ENCODE measurements at places on chromosomes 12 and 14.

- DNase-seq = no peak
Measured at GRCh38 chr12:27998658-27999057, 26.1 kb upstream of the PTHLH start.

- DNase-seq = no peak
Measured at GRCh38 chr12:79424109-79424721, 266.5 kb downstream of the PAWR start.

- no peak for DNase-seq
Measured at GRCh38 chr12:51874000-51874399, 13.9 kb upstream of the ANKRD33 start.

DNA sequence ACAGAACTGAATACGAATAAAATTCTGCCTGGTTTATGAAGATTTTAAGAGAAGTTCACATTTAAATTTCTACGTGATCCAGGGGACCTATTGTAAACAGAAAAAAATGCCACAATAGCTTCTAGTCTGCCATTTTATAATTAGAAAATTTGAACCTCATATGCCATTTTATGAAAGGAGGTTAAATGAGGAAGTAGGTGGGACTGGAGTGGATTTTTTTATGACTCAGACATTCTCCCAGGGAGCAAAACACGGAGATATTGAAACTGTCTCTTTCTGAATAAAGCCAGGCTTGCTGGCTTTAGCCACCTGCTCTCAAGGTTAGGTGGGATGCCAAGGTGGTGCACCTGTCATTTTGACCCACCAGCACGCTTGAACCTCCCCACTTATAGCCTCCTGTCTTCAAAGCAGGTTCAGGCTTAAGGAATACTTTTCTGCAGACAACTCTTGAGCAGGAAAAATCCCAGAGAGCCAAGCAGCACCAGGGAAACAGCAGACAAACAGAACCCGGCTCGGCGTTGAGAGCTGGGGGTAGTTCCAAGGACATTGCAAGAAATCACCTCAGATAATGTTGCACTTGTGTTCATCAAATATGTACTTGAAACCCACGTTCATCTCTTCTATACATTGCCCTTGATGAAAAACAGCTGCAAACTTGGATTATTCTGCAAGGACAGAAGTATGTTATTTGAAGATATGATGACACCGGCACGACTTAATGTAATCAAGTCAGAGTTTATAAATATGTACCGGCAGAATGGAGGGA is 203.7 kb downstream of the PPM1H start:
- no peak for DNase-seq

- no peak for DNase-seq
Measured at GRCh38 chr12:57889500-57889989, 43.0 kb upstream of the CTDSP2 start.

DNA sequence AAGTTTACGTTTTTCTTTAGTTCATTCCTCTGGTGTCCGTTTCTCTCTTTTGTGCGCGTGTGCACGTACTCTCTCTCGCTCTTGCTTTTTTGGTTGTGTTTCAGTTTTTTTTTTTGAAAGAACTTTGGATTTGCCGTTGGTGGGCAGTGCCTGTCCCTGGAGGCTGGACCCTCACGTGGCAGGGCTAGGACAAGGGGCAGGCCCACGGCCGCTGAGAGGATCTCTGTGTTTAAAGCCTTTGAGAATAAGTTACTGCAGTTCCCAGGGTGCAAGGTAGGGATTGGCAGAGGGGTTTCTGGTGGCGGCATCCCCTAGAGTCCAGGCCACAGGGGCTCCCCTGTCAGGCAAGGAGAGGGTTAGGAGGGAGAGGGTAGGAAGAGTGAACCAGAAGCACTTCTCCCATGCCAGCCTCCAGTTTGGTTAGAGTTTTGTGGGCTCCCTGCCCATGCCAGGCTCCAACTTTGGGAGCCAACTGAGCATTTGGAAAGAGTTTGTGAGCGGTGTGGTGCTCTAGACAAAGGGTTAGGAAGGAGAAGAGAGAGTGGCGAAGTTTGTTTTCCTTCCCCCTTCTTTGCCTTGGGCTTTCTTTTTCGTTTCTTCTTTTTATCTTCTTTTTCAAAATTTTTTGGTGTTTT is 30.5 kb downstream of the ZFHX2 start:
- no peak for DNase-seq

- no peak for DNase-seq
Measured at GRCh38 chr12:87216436-87216835, 812.8 kb downstream of the C12orf50 start.

- DNase-seq = no peak
Measured at GRCh38 chr12:113837528-113838296, 128.4 kb downstream of the RBM19 start.

GRCh38 chr12:39043424-39043822 is 138.0 kb upstream of the CPNE8 start:
- no peak for DNase-seq

- DNase-seq = no peak
Measured at GRCh38 chr14:101788016-101788635, 26.6 kb downstream of the PPP2R5C start.

DNA sequence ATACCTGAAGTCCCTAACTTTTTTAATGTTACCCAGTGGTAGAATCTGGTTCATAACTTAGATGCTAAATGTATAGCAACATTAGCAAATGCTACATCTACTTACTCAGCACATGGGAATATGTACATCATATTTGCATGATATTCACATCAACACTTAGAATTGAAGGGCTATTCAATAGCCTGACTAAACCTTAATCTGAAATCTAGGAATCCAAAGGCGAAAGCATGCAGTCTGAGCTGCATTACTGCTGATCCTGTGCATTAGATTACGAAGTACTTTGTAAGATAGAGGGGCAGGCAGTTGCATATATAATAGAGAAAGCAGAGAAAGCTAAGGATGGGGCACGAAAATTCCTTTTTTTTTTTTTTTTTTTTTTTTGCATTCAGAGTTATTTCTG is 40.4 kb downstream of the SLC38A4 start:
- DNase-seq = no peak

DNA sequence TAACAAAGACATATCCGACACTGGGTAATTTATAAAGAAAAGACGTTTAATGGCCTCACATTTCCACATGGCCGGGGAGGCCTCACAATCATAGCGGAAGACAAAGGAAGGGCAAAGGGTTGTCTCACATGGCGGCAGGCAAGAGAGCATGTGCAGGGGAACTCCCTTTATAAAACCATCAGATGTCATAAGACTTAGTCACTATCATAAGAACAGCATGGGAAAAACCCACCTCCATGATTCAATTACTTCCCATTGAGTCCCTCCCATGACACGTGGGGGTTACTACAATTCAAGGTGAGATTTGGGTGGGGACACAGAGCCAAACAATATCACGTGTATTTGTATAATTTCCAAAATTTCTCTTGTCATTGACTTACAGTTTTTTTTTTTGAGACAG is 5.5 kb upstream of the LMNTD1 start:
- DNase-seq = no peak

DNA sequence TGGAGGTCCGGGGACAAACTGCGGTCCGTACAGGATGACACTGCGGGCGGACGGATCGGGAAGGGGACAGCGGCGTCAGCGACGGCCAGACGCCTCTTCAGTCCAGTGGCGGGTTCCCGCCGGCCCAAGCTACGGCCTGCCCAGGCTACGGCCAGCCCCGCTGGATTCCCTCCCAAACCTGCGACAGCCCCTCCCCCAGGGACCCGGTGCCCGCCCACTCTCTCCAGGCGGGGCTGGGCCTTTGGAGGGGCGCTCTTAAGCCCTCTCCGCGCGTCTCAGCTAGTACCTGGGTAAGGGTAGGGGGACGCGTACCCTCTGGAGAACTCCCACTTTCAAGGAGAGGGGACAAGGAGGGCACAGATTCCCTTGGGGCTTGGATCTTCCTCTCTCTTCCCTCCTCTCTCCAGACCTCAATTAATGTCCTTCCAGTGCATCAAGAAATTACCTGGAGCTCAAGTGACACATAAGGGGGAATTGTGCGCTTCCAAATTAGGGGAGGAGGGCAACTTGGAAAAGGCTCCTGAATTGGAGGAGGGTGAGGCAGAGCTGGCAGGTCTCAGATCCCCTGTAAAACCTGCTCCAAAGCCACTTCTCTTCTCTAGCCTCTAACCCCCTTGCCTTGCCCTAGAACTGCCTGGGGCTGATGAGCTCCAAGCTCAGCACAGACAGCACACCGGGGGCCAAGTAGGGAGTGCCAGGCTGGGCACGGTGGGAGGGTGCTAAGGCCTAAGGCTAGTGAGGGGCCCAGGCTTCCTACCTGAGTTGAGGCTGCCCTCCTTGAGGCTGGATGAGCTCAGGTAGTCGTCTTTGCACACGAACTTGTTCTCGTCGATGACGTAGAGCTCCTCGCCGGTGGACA is 3.1 kb downstream of the LHX5 start:
- no peak for DNase-seq

- no peak for DNase-seq
Measured at GRCh38 chr12:9867531-9867930, 1.6 kb downstream of the CLEC2B start.

DNA sequence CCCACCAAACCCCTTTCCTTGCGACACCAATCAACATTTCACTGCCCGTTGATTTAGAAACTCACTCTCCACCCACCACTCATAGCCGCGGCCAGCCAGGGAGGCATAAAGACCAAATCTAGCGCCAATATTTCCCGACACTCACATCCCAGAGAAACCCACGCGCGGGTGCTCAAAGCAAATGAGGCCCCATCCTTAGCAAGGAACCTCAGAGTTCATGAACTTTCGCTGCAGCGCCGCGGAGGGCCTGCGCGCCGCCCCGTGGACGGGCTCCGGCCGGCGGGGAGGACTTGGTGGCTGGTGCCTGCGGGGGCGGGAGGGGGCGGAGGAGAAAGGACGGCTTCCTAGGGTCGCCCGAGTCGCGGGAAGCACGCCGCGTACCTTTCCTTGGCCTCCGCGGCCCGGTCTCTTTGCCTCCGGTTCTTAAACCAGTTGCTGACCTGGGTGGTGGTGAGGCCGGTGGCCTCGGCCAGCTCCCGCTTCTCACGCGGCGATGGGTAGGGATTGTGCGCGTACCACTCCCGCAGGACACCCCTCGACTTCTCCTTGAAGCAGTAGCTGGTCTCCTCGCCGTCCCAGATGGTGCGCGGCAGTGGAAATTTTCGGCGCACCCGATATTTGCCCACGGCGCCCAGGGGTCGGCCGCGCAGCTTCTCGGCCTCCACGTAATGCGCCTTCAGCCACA is 886 bp downstream of the SIX1 start:
- DNase-seq = no peak

GRCh38 chr12:124039276-124039675 is 66.3 kb downstream of the ZNF664 start:
- DNase-seq = no peak

DNA sequence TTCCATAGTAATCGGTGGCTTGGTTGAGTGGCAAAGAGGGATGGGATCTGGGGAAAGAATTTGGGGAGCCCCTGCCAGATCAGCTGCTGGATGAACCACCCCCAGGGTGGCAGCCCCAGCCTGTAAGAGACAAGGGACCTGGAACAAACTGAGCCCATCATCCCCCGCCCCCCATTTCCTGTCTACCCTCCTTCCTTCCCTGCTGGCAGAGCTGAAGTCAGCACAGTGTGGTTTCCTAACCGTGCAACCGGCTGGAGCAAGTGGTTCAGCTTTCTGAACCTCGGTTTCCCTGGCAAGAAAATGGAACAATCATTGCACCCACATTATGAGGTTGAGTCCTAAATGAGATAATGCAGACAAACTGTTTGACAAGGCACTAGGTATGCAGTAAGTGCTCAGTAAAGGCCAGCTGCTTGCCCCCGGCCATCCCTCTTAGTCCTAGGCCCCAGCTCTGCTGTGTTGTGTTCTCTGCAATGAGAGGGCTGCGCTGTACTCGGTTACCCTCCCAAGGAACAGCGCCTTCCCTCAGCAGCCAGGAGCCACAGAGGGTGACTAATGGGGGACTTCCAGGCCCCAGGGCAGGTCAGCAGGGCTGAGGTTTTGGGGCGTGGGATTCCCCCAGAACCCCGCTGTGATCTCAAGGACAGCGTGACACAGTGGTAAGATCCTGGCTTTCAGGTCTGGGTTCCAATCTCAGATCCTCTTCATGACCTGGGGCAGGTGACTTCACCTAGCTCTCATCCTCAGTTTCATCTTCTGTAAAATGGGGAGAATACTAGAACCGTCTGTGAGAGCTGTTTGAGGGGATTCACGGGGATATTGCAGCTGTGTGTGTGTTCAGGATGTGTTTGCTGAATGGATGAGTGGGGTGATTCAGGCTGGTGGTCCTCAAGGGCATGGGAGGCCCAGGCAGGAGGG is 16.5 kb downstream of the SELPLG start:
- DNase-seq = peak; percentile 55

DNA sequence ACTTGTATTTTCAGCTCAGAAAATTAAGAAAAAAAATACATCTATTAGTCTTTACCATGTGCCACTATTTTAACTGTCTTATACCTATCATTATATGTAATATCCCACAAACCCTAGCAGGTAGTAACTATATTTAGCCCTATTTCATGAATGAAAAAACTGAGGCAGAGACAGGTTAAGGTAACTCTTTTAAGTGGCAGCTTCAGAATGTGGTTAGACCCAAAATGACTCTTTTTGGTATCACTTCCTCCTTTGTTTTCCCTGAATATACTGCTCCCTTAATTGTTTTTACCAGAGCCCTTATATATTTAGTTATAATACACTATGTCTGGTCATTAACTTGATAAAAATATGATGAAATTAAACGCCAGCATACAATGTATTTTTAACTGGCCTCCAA is 235.6 kb upstream of the RPL10L start:
- no peak for DNase-seq

GRCh38 chr14:29810682-29811081 is 117.0 kb downstream of the PRKD1 start:
- no peak for DNase-seq

DNA sequence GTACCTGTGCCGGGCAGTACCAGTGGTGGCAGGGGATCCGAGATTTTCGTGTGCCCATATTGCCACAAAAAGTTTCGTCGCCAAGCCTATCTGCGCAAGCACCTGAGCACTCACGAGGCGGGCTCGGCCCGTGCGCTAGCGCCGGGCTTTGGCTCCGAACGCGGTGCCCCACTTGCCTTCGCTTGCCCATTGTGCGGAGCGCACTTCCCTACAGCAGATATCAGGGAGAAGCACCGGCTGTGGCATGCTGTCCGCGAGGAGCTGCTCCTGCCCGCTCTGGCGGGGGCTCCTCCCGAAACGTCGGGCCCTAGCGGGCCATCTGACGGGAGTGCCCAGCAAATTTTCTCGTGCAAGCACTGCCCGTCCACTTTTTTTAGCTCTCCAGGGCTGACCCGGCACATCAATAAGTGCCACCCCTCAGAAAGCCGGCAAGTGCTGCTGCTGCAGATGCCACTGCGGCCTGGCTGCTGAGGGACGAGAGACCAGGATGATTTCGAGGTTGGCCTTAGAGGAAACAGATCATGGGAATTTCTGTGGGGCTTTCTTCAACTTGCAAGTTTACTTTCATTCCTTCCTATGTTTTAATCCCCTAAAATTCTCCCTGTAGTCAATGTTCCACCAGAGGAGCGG is 1.6 kb downstream of the INSM2 start:
- no peak for DNase-seq

DNA sequence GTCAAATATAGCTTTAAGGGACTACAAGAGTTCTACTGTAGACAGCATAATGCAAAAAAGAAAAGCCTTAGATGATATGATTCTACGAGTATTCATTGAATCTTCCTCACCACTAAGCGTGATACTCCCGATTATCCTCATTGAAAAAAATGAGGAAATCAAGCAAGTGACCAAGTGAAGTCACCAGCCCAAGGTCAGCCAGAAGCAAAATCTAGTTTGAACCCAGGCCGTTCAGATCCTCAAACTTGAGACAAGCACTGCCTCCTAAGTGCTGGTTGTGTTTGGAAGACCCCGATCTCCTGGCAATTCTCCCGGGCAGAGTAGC is 845 bp downstream of the GIT2 start:
- DNase-seq = no peak

- DNase-seq = no peak
Measured at GRCh38 chr12:129440278-129440677, 463.5 kb downstream of the TMEM132D start.
